ENCODE measurements at places on chromosomes 3 and 15. TPM values are rescaled to one million over a fixed set of nuclear protein-coding genes. Genes with fewer than 3 reads are reported as not detected.

Gene DLEC1
- total RNA-seq, result 3.3 TPM

Gene RHOV
- 3.0 TPM for total RNA-seq

DNA sequence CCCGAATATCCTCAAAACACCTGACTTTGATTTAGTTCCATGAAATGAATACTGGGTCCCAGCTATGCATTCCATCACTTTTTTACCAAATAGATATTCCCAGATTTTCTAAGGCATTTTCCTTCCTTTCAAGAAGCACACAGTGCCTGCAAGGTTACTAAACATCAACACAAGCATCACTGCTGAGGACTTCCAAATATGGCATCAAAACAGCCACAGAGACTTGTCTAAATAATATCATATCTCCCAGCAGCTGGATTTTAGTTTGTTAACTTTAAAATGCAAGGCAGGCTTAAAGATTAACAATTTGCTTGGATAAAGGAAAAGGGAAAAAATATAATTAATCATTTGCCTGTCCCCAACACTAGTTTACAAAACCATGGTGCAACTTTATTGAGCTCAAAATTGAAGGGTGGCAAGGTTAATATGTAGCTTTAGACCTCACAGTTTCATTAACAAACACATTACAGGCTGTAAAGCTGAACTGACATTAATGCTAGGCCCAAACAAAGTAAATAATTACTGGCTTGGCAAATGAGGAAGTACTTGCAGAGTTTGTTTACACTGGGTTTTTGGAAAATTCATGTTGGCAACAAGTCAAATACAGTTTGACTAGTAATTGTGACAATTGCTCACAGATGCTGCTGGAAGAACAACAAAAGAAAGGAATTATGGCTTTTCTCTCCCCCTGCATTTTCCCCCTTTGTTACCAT is 401.7 kb upstream of the CDIN1 start:
- no peak overlapping the region for H3K27ac ChIP-seq
- H3K27me3 ChIP-seq, result no peaks in the 10 kb centered on the region
- H3K4me3 ChIP-seq, result no peak overlapping the region
- no peak for DNase-seq
- no peaks in the 10 kb centered on the region for H3K36me3 ChIP-seq

DNA sequence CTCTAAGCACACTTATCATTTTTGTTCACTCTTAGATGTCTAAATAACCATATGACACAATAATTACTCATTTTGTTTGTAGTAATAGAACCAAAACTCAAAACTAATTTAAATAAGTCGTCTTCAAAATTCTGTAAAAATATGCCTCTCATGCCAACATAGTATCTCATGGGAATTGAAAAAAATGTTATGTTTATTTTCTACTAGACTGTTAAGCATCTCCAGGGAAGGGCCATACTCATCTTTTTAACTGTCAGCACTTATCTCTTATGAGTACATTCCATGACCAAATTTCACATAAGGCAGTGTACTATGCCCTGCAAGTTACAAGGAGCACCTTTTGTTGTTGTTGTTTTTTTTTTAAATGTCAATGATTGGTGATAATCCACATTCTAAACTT is 18.3 kb upstream of the USF3 start:
- no peaks in the 10 kb centered on the region for H3K36me3 ChIP-seq
- no peaks in the 10 kb centered on the region for H3K4me1 ChIP-seq
- H3K27me3 ChIP-seq, result no peaks in the 10 kb centered on the region

- DNase-seq, result no peak
- no peaks in the 10 kb centered on the region for H3K27me3 ChIP-seq
- H3K36me3 ChIP-seq, result no peaks in the 10 kb centered on the region
- no peak overlapping the region for H3K27ac ChIP-seq
- H3K4me3 ChIP-seq, result no peak overlapping the region
Observed at GRCh38 chr3:72033666-72034428, 248.9 kb upstream of the PROK2 start.

- no peak for DNase-seq
- no peak overlapping the region for H3K27ac ChIP-seq
- H3K36me3 ChIP-seq, result no peaks in the 10 kb centered on the region
- no peaks in the 10 kb centered on the region for H3K4me1 ChIP-seq
Observed at GRCh38 chr15:91997163-91997562, 143.7 kb downstream of the SLCO3A1 start.

Gene CAPN3
- total RNA-seq, result 12.9 TPM

Gene CDHR4
- total RNA-seq, result 0.54 TPM

DNA sequence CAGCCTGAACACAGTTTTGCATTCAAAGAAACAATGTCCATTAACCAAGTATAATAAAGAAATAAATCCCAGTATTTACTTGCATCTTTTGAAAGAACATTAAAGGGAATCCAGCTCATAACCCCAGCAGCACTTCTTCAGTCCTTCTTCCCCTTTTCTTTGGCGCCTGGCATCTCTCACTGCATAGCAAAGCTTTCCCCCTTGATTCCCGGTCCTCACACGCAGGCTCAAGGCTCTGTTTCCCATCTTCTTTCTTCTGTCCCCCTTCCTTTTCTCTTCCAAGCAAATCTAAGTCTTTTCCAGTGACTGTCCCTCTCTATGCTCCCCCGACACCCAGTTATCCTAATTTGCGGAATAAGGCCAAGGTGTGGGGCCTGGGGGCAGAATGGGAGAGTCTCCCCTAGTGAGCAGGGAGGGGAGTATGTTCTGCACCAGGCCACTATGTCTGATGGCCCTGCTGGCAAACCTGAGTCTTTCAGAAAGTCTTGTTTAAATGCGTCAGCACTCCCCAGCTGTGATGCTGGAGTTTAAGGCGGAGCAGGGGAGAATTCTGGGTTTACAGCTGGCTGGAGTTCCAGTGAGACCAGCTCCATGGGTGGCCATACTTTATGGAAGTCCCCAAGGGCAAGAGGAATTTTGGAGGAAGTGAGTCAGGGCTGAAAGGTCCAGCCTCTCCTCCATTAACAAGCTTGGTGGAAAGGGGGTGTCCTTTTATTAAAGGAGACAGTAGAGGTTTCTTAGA is 42.1 kb downstream of the GOLGA6A start:
- peak overlapping the region; percentile 81 for H3K27ac ChIP-seq
- H3K36me3 ChIP-seq, result peaks cover 10% of the 10 kb centered on the region
- DNase-seq, result peak; percentile 91
- H3K4me3 ChIP-seq, result no peak overlapping the region

Gene TRIM71
- total RNA-seq, result 1.2 TPM

DNA sequence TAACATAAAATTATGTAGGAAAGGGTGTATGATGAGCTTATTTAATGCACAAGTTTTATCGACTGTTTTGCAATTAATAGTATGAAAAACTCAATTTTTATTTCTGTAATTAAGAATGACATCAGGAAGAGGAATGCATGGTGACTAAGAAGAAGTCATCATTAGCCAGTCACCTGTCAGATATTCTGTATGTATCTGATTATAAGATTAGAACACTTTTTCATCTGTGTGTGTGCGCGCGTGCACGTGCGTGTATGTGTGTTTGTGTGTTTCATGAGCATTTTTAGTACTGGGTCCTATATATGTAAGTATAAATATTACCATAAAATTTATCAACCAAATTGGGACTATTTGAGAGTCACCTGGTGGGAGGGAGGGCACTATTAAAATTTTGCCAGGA is 5.0 kb upstream of the ABHD2 start:
- H3K36me3 ChIP-seq, result no peaks in the 10 kb centered on the region
- H3K4me3 ChIP-seq, result no peak overlapping the region
- DNase-seq, result no peak
- H3K27ac ChIP-seq, result no peak overlapping the region
- H3K4me1 ChIP-seq, result no peaks in the 10 kb centered on the region
- no peaks in the 10 kb centered on the region for H3K27me3 ChIP-seq

Gene DPPA2
- 0.19 TPM for total RNA-seq

DNA sequence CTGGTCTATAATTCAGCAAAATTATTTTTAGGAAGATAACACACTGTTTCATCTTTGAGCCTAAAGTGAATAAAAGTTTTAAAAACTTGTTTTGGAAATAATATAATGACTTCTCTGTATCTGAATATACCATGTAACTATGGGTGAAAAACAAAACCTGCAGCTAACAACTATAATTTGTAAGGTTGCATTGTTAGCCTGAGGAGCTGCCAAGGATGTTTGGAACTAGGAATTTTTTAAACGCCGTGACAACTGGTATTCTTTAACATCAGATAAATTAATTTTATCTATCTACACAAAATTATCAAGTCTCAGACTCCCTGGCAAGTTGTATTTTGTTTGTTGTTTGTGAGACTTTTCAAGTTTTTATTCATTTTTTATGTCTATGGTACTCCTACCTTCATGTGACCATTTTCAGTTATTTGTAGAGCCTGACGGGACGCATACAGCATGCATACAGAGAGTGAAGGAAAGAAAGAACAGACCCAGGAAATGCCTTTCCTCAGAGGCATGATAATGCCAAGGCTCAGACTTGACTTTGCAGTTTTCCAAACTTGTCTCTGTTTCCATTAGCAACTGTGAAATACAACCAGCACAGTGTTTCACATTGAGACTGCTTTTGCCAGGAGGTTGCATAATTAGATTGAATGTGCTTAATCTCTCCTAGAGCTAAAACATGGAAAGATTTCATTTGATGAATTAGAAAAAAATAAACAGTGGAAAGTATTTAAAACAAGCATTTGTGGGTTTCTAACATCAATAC is 60.8 kb upstream of the ARHGEF26 start:
- no peak overlapping the region for H3K4me3 ChIP-seq
- no peaks in the 10 kb centered on the region for H3K4me1 ChIP-seq
- H3K27me3 ChIP-seq, result no peaks in the 10 kb centered on the region
- no peaks in the 10 kb centered on the region for H3K36me3 ChIP-seq

Gene U2SURP
- total RNA-seq, result 97.7 TPM

Gene SLC28A2
- not detected for total RNA-seq

DNA sequence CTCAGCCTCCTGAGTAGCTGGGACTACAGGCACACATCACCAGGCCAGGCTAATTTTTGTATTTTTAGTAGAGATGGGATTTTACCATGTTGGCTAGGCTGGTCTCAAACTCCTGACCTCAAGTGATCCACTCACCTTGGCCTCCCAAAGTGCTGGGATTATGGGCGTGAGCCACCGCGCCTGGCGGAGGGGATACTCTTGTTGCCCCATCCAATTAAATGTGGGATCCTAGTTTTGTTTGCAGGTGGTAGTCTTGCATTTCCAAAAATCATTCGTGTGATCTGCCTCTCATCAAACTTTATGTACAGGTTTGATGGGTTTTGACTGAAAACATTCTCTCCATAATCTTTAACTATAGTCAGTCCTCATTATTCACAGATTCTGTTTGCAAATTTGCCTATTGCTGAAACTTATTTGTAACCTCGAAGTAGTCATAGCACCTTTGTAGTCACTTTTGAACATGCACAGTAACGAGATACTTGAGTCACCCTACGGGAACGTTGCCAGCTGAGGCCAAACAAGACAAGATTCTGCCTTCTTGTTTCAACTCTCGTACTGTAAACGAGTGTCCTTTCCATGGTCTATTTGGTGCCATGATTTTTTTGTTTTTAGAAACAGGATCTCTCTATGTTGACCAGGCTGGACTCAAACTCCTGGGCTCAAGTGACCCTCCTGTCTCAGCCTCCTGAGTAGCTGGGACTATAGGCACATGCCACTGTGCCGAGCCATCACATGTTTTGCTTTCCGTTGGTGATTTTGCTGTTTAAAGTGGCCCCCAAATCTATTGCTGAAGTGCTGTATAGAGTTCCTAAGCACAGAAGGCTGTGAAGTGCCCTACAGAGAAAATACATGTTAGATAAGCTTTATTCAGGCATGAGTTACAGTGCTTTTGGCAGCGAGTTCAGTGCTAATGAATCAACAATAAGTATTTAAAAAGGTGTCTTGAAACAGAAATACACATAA is 8.1 kb upstream of the MAPK6 start:
- H3K36me3 ChIP-seq, result no peaks in the 10 kb centered on the region
- no peaks in the 10 kb centered on the region for H3K27me3 ChIP-seq
- no peak for DNase-seq
- no peaks in the 10 kb centered on the region for H3K4me1 ChIP-seq
- no peak overlapping the region for H3K27ac ChIP-seq
- no peak overlapping the region for H3K4me3 ChIP-seq

All from kidney (tissue), 22 donors.